T-helper 2 cell (primary cell): ENCODE measurements at places on chromosomes 1 and 21.

GRCh38 chr1:53369034-53369750 lies 41.3 kb upstream of the LRP8 start:
- no peak for DNase-seq

DNA sequence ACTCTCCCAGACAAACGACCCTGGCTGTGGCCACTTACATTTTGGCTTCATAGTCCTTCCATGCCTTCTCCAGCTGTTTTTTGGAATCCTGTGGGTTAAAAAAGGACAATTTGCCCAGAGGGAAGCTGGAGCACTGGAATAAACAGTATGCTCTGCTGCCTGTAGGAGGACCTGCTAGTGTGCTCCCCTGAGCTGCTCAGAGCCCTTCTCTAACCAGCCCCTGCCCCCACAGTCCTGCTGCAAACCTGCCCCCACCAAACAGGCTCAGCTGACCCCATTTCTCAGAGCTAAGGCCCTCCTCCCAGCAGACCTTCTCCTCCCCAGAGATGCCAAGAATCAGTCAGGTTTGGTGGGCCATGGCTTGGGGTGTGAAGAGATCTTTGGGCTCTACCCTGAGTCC lies 26.9 kb upstream of the TCEA3 start:
- no peak for DNase-seq

GRCh38 chr1:53919675-53920066 lies 25.7 kb downstream of the DIO1 start:
- DNase-seq, result peak; percentile 56

DNA sequence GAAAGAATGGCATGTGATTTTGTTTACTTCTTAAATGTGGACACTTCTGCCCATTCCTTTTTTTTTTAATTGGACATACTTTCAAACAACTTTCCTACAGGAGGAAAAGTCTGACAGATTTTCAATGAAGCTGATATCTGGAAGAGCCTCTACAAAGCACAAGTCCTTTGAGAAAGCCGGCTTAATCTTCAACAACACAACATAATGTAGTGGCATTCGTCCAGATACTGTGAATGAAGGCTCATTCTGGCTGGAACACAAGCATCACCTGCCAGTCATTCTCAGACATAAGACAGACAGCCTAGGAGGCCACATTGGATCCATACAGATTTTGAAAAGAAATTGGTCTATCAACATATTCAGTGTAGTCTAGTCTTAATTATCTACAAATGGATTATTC lies 4.9 kb downstream of the OTUD7B start:
- no peak for DNase-seq

DNA sequence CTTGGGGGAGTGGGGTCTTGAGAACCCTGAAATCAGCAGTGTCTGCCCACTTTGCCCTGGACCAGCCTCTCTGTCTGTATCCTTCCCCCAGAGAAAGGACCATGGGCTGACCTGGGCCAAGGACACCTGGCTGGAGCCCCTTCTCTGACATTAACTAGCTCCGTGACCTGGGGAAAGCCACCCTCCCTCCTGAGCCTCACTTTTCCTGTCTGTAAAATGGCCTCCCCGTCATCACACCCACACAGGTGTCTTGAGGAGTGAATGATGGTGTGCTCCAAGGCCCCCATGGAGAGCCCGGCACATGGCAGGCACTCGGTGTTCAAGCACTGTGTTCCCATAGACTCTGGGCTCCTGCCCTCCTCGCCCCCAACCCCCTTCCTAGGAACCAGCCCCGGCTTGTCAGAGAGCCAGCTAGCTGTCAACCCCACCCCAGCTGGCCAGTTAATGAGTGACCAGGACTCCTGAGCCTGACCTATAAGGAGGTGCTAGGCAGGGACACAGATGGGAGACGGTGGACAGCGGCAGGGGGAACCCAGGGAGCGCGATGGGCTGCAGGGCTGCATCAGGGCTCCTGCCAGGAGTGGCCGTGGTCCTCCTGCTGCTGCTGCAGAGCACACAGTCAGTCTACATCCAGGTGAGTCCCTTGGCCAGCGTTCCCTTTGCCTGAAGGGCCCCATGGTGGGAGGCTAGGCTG lies at the start of gene GUCA2B:
Gene GUCA2B (plus strand): TSS at position 504 of the 694 bp plus-strand sequence. CDS start 41 bp downstream, at position 545.
- no peak for DNase-seq
